ENCODE measurements at places on chromosomes 7 and 10.

- no peak for DNase-seq
These were observed 342.5 kb downstream of the PTPRN2 start for GRCh38 chr7:158244873-158245723.

- DNase-seq: no peak
These were observed 49.8 kb downstream of the SHOC2 start for GRCh38 chr10:110969183-110969582.

DNA sequence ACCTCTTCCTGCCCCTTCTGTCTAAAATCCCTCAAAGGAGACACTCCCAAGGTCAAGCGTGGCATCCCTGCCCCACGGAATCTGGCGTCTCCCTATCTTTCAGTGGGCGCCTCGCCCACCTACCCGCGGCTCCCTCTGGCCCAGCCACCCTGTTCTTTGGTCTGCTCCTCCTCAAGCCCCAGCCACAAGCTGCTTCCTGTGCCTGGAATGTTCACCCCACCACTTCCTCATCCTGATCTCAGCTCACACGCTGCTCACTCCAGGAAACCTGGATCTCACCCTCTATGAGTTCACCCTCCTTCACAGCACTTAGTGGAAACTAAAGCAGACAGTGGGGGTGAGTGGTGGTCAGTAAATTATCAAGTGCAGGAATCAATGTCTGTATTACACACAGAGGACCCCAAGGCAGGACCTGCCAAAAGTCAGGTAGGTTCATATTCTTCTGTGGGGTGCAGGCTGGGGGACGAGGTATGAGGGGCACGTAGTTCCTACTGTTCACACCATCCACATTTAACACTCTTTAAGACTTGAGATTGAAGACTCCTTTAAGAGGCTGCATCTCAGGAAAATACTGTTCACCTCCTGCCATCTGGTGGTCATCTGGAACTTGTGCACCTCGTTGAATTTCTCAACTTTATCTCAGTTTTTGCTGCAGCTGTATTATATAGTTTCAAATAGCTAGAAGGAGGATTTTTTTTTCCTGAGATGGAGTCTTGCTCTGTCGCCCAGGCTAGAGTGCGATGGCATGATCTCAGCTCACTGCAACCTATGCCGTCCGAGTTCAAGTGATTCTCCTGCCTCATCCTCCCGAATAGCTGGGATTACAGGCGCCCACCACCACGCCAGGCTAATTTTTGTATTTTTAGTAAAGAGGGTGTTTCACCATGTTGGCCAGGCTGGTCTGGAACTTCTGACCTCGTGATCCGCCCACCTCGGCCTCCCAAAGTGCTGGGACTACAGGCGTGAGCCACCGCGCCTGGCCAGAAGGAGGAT lies 166.6 kb downstream of the ARHGAP21 start:
- peak; percentile 89 for DNase-seq

- no peak for DNase-seq
These were observed 47.0 kb downstream of the PTN start for GRCh38 chr7:137296576-137296975.

DNA sequence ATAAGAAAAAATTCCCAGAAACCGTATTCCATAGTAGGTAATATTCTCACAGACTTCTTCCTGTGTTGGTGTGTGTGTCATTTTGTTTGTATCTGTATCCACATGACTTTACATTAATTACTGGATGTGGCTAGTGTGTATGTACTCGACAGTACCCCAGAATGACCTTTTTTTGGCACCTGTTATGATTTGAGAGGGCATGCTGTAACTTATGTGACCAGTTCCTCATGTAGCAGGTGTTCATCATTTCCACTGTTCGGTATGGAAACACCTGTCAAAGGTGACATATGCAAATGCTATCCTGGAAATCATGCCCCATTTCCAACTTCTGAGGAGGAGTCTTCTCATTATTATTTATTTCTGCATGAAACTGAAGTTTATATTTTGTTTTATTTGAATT lies 89.3 kb downstream of the ZMYND11 start:
- no peak for DNase-seq

GRCh38 chr7:21706131-21706530 lies 163.3 kb downstream of the DNAH11 start:
- DNase-seq: no peak

- DNase-seq: peak; percentile 68
These were observed 274.9 kb upstream of the GALNT17 start for GRCh38 chr7:70856901-70857630.

DNA sequence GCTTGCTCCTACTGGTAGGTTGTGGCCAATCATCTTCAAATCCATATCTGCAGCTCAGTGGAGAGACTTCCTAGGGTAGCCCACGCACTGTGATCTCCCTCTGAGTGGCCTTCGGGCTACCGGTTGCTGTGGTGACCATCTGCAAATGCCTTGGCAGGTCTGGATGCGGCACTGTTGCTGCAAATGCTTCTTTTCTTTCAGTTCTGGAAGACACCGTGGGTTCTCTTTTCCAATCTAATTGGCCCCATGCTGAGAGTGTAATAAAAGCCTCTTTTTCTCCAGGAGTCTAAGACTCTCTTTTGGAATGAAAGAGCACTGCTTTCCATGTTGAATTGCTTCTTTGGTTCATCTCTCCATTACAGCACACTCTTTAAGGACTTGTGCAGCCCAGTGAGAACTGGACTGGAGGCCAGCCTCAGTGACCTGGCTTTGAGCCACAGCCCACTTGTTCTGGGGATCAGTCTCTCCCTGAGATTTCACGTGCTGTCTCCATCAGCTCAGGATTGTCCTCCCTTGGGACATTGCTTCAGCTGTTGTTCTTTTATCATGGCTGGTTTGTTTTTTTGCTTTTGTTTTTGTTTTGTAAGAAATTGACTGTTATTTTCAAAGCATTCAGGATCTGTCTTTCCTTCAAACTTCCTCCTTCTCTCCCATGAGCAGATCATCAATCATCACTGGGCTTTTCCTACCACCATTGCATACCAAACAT lies 286.6 kb downstream of the BMPER start:
- DNase-seq: no peak

DNA sequence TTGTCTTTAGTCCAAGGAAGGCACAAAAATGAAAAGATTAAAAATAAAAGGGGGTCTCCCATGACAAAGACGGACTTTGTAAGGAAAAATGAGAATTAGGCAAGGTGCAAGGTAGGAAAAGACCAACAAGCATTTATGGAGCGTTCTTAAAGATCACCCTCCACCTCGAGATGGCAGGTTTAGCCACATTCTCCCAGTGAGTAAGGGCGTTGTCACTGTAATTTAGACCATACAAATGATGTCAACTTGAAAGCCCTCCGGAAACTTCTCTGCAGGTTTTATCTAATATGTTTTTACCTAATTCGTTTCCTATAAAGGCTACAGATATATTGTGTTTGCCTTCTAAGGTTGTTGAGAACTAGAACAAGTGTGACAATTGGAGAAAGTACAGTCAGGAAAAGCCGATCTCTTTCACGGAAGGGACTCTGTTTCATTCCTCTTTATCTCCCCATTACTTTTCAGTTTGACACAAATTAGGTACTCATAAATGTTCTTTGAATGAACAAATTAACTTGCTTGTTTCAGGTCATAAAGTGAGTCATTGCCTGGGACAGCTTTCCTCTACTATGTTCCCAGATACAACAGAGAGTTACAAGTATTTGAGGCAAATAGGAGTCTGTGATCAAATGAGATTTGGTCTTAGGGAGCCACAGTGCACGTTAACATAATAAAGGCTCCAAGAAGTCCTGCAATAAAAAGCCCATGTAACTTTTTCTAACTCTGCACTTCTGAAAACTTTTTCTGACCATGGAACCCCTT lies 102.6 kb upstream of the HABP2 start:
- no peak for DNase-seq

- no peak for DNase-seq
These were observed 25.5 kb downstream of the RAMP3 start for GRCh38 chr7:45182856-45183710.

DNA sequence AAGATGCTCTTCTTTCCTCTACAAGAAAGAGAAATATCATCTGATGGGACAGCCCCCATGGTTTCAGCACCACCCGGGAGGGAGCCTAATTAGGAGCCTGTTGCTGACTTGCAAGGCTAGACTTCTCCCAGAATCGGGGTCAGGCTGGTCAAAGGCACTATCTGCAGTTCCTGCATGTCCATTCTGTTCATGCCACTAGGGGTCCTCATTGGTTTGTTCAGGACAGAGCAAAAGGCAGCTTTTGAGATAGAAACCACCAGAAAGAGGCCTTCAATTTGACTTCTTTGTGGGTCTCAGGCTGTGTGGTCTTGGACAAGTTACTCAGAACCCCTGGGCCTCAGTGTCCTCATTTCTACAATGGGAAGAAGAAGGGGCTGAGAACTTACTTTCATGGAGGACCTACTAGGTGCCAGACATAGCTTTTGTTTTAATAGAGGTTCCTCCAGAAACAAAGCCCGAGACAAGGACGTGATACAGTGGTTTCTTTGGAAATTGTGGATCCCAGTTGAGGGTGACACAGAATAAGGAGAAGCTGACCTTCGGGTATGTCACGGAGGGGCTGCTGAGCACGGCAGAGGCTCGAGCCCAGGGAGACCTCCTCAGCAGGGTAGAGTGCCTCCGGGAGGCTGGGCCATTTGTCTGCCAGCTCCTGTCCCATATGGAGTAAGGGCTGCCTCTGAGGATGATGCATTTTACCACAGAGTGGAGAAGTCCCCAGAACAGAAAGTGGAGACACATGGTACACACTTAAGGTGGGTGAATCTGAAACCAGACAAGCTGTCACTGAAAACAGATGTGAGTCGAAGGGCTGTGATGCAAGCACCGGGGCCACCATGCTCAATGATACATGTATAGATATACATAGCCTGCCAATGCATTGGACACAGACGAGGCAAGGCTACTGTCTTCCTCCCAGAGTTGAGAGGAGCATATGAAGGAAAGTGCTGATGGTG lies 33.1 kb upstream of the NEUROD6 start:
- peak; percentile 76 for DNase-seq

DNA sequence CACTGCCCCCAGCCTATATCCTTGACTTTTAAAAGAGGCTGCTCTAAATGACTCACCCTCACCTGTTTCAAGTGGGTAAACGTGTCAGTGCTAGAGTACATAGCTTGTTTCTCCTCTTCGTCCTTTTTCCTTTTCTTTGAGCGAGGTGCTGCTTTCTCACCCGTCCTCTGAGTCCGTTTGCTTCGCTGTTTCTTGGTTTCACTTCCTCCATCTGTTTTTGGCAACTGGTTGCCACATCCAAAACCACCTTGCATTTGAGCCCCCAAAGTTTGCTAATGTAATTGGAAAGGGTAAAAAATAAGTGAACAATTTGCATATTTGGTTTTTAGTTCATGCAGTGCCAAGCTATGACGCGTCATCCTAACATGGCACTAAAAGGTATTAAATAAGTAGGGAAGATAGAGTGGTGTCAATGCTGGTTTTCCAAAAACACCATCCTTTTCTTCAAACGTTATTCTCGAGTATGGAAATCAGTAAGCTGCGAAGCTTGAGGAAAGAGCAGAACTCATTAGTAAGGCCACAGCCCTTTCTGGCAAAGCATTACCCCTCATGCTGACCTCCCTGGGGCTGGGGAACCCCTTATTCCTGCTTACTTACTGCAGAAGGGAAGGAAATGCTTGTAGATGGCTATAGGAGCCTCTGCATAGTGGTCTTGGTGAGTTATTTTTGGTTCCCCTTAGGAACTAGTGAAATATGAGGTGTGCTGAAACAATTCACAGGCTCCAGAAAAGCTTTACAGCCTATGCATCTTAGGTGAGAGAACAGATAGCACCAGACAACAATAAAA lies 133.5 kb downstream of the GALNT11 start:
- DNase-seq: no peak

GRCh38 chr7:106858618-106859532 lies 6.2 kb upstream of the PIK3CG start:
- peak; percentile 71 for DNase-seq

DNA sequence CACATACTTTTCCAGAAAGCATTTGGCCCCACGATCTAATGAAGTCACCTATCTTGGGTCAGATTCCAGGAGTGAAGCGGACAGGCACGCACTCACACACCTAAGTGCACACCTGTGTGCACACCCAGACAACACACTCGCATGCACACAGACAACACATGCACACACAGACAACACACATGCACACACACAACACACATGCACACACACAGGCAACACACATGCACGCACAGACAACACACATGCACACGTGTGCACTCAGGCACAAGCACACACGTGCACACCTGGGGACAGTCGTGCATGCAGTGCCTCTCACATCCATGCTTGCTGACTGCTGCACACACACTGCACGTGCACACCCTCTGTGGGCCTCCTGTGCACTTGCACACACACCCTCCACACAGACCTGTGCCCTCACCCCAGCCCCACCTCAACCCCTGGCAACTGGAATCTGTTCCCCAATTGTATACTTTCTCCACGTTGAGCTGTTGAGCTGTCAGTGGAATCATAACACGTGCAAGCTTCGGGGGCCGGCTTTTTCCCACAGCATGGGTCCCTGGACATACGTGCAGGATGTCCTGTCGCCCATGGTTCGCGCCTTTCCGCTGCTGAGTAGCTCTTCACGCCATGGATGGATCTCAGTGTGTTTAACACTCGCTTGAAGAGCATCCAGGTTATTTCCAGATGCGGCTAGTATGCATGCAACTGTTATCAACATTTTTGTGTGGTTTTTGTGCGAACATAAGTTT lies 55.3 kb upstream of the CFAP46 start:
- no peak for DNase-seq

- DNase-seq: no peak
These were observed 52.6 kb upstream of the TMEM106B start for GRCh38 chr7:12158334-12159060.

All from hematopoietic multipotent progenitor cell treated with erythropoietin and hydrocortisone succinate and interleukin-3 and kit ligand, for 6 days (in vitro differentiated cells).